ENCODE measurements at places on chromosomes 5 and 9. TPM values are rescaled to one million over a fixed set of nuclear protein-coding genes. Genes with fewer than 3 reads are reported as not detected.

Gene PCDHA6
- polyA plus RNA-seq, result 0.10 TPM

Gene NCS1
- 1.3 TPM for polyA plus RNA-seq

Gene DENND1A
- 9.4 TPM for polyA plus RNA-seq

Gene NOXA1
- 2.0 TPM for polyA plus RNA-seq

Gene GPR150
- polyA plus RNA-seq, result 5.5 TPM

Gene SH3GL2
- polyA plus RNA-seq, result 1.1 TPM

Gene MACIR
- polyA plus RNA-seq, result 8.2 TPM

Gene TTC16
- polyA plus RNA-seq, result not detected

Gene AGTPBP1
- 6.6 TPM for polyA plus RNA-seq

Gene GDNF
- polyA plus RNA-seq, result not detected

Gene CCT5
- 107 TPM for polyA plus RNA-seq

Gene FAM200C
- polyA plus RNA-seq, result 1.3 TPM

Gene LHX6
- polyA plus RNA-seq, result 1.2 TPM

Gene FIBCD1
- polyA plus RNA-seq, result 0.21 TPM

Data from adipose tissue (tissue), 3 donors.